ENCODE measurements at places on chromosomes 6 and 20.

DNA sequence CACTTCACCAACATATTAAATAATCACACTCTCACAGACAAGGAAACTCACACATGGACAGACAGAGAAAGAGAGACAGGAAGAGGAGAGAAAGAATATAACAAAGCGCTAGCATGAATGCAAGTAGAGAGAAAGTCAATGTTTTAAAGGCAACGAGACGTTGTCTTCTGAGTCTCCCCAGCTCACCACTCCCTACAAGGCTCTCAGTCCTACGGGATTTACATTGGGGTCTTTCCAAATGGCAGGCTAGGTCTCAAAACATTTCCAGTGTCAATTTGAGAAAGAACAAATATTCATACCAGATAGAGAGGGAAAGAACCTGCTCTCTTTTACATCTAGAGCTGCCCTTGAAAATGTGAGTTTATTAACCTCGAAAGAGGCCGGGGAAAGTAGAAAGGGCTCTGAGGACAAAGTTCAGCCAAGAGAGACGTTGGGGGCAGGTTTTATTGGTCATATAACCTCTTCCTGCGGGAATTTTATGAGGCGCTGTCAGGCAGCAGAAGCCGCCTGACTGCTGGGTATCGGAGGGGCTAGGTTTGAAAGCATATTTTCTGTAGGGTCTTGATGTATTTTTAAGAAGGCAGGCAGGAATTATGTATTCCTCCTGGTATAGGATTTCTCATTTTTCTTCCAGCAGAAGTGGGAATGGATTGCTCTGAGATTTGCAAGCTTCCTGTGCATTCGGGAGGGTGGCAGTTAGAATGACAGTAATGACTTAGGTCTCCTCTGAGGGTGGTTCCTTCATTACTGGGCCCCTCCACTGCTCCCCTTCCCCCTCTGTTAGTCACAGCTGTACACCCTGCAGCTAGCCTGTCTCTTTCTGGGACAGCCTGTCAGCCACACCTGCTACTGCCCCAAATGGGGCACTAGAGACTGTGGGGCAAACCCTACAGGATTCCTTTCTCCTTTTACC is 34.4 kb upstream of the KIF16B start:
- DNase-seq, result no peak

DNA sequence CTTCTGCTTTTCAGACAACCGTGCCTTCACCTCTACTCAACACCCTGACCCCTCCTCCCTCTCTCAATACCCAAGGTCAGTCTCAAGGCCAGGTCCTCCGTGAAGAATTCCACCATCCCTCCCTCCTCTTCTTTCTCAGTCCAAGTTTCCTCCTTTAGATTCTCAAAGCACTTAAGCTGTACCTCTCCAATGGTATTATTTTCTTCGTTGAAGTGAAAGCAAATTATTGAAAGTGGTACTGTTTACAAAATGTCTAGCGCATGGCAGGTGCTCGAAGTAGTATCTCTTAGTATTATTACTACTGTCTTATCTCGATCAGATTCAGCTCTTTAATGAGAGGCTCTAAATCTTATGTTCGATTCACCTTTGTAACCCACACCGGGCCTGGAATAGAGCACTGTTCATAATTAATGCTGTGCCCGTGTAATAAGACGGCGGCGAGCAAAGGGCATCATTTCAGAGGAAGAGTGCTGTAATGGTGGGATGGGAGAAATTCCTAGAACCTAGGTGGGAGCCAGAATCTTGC is 593 bp upstream of the RALGAPB start:
- no peak for DNase-seq

GRCh38 chr6:156699017-156699421 is 78.2 kb upstream of the ARID1B start:
- DNase-seq, result peak; percentile 79

DNA sequence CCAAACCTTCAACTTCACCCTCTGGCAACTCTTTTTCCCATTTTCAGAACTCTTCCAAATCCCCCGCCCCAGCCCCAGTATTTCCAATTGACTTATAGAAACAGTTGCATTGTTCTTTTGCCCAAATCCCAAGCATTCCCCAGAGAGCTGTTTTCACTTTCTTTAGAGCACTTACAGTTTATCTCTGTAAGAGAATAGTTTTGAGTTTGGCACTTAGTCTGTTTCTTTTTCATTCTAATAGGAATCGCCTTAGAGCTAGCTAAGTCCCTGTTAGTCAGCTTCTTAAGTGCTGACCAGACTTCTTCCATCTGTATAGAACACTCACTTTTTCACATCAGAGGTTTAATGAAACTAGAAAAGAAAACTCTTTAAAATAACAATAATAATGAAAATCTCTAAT is 374.2 kb upstream of the FLRT3 start:
- no peak for DNase-seq

GRCh38 chr6:144295211-144295610 is 10.1 kb downstream of the UTRN start:
- DNase-seq, result peak; percentile 15

GRCh38 chr20:34989118-34989517 is 33.5 kb downstream of the MYH7B start:
- no peak for DNase-seq

DNA sequence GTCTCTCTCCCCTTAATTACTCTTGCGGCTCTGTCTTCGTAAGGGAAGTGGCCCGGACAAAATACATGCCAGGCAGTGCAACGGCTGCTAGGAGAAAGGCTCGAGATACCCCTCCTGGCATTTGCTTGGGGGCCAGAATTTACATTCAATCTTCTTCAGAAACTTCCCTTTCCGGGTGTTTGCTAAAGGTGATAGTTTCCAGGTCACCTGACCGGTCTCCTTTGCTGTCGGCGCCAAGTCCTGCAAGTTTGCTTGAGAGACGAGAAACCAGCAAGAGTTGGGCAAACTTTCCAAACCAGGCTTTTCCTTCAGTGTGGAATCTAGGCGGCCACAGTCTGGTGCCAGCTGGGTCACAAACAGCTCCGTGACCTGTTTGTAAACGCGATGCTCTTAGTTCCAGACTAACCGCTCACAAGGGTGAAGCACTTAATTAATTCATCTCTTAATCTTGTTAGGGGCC is 563 bp upstream of the SRSF3 start:
- DNase-seq, result no peak

GRCh38 chr6:835476-836160 is 142.7 kb upstream of the EXOC2 start:
- no peak for DNase-seq

GRCh38 chr6:6969761-6970223 is 138.0 kb upstream of the RREB1 start:
- DNase-seq, result no peak

DNA sequence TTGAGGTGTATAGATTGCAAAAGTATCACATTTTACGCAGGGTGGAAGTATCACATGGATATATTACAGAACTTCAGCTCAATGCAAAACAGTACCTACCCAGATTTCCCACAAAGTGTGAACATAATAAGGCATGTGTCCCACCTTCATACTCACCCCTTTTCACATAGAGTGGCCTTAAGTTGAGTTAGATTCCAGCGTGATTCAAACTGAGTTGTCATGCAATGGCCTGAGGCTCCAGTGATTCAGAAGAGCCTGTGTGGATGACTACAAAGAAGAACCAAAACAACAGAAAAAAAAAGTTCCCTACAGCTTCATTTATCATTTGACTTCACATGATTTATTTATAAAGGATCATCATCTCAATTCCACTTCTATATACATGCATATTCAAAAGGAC is 309.7 kb downstream of the SLC35F1 start:
- DNase-seq, result peak; percentile 53

GRCh38 chr6:162271922-162272321 is 455.6 kb downstream of the PRKN start:
- DNase-seq, result no peak

DNA sequence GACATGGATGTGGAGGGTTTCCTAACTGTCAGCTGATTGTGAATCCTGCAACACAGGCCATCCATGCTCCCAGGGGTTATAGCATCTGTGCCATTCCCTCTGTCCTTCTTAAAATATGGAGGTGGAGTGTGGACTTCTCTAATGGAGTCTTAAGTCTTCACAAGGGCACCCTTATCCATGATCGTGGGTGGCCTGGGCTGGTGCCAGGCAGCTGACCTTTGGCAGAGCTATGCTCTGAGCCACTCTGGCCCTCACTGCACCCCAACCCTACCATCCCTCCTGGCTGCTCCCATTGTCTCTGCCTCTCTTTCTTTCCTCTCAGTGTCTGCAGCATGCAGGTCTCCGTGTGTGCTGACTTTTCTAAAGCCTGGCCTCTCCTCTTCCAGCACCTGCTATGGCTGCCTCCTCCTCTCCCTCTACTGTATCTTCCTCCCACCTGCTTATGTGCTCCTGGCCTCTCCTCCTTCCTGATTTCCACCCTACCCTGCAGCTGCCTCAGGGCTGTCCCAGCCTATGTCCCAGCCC is 11.2 kb upstream of the PCMTD2 start:
- DNase-seq, result no peak

DNA sequence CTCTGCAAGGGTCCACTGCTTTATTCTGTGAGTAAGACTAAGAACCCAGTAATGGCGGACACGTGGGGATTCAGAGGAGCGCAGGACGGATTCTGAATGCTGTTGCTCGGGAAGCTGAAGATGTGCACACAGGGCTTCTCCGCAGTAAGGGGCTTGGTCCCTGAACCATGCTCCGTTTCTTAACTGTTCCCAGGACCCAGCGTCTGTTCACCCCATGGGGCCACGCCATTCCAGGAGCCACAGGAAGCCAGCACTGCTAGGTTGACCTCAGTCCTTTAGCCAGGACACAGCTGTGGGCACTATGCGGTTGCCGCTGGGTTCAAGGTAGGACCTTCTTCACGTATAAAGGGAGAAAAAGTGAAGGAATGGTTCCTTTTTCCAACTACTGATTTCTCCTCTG is 59.8 kb downstream of the IRF4 start:
- DNase-seq, result no peak

DNA sequence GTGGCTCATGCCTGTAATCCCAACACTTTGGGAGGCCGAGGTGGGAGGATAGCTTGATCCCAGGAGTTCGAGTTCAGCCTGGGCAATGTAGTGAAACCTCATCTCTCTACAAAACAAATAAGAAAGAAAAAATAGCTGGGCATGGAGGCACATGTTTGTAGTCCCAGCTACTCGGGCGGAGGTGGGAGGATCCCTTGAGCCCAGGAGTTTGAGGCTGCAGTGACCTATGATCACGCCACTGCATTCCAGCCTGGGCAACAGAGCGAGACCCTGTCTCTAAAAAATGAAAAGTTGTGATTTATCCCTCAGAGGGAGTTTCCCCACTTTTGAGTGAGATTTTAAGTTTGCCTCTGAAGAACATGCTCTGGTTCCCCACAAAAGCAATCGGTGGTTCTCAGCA is 17.4 kb upstream of the BMP7 start:
- DNase-seq, result no peak

GRCh38 chr20:10177326-10177725 is 41.3 kb upstream of the SNAP25 start:
- DNase-seq, result no peak

GRCh38 chr6:167400482-167401138 is 75.7 kb downstream of the TTLL2 start:
- no peak for DNase-seq

GRCh38 chr6:37354526-37355384 is 972 bp downstream of the RNF8 start:
- DNase-seq, result peak; percentile 44

DNA sequence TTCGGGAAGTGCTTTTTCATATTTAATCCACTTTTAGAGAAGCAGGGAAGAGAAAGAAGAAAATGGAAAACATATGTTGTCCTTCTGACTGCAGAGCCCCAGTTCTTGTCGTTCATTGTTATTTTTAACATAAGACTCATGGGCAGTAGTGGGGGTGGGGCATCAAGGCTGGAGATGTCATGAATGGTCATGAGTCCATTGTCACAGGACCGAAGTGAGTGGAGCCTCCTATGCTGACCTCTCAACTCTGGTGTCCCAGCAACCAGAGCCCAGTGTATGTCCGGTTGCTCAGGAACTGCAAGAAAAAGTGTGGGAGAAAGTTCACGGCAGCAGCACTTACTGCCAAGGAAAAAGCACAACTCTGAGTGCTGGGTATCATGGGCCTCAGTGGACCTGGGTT is 108.6 kb downstream of the BANF2 start:
- no peak for DNase-seq

DNA sequence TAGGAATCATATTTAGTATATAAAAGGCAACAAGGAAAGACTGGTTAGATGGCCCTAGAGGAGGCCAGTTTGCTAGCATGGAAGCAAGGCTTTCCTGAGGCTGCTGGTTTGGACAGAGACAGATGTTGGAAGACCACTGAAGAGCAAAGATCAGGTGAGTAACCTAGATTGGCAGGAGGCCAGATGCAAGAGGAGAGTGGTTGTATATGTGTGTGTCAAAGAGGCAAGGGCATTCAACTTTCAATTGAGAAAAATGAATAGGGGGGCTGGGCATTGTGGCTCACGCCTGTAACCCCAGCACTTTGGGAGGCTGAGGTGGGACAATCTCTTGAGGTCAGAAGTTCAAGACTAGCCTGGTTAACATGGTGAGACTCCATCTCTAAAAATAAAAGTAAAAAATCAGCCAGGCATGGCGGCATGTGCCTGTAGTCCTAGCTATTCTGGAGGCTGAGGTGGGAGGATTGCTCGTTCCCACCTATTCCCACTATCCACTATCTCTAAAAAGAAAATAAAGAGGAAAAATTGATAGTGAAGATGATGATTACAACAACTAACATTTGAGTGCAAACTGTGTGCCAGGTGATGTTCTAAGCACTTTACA is 79.8 kb downstream of the PRDM1 start:
- peak; percentile 32 for DNase-seq

DNA sequence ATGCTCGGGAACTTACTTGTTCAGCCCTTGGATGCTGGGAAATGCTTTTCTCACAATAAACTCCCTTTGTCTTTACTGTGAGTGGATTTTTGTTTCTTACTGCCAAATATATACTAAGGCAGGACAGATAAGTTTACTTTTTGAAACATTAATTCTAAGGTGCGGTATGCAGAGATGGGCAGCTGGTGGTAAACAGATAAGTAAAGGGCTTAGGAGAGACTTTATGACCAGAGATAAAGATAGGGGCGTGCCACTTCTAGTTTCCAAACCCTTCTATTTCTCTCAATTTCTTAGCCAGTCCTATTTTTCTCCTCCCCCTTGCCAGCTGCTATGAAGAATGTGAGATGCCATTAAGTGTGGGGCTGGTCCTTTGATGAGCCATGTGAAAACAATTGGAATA is 16.3 kb downstream of the SAMD3 start:
- DNase-seq, result no peak

DNA sequence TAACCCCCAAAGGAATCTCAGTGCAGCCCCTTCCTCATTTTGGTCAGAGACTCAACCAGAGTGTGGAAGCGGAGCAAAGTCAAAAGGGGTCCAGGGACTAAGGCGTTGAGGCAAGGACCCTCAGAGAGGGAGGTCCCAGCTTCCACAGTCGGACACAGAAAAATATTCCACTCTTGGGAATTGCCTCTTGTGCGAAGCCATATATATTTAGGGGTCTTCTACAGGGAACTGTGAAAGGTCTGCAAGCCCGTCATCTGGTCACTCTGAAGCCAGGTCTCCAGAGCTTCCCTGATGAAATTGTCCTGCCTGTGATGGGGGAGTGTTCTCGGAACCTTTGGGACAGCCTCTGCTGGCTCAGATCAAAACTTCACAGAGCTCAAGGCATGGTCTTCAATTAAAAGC is 160.8 kb downstream of the TBXT start:
- DNase-seq, result peak; percentile 11

DNA sequence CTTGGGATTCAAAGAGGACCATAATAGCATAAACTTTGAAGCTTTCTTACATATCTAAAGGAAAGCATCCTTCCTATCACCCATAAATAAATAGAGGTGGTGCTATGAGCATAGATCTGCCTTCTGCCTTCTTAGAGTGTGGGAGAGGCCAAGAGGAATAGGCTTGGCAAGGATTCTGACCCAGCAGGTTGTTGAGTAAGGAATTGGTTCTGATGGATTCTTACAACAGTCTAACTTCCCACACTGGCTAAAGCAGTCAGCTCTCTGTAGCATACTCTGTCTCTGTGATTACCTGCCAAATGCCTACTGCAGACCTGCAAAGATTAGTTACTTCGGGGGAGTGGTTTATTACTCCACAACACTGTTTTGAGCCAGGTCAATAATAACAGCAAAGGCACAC is 198.0 kb upstream of the RAB32 start:
- DNase-seq, result no peak
